Stimulated activated CD4-positive, alpha-beta T cell treated with anti-CD3 and anti-CD28 coated beads, Interleukin-2, amount 100 ng/mL, for 24 hours (primary cell): ENCODE measurements at places on chromosomes 1 and 21.

- DNase-seq = no peak
Observed at GRCh38 chr1:2595812-2596529, 9.4 kb downstream of the PRXL2B start.

GRCh38 chr1:171296897-171297296 is 17.1 kb upstream of the FMO4 start:
- no peak for DNase-seq

DNA sequence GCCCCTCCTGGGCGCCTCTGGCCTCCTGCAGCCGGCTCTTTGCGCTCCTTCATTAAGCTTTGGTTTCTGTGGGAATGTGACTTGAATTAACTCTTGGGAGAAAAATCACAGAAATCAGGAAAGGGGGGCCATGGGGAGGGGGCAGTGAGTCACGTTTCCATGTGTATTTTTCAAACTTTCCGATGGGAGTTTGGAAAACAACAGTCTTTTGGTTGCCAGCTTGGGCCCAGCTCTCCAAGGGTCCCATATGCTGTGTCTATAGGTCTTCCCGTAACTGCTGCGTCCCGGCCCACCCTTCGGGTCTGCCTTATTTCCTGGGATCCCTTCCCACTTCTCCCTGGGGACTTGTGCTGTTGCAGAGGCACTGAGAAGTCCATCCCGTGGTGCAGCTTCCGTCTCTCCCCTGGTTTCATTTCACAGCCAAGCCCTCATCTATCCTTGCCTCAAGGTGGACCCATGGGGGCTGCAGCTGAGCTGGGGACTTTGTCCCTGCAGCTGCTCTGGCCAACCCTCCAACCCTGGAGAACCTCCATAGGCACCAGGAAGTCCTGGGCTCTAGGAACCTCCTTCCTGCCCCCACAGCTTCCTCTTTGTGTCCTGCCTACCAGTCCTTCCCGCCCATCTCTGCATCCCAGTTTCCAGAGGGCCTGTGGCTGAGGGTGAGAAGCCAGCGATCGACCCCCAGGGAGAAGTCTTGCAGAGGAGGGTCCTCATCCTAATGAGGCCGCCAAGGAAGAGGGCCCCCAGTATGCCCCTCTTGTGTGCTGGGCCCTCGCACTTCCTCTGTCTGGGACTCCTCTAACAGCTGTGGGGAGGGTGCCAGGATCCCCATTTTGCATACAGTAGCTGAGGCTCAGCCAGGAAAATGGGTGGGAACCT is 11.6 kb upstream of the LMNA start:
- no peak for DNase-seq

GRCh38 chr1:179745131-179745611 is 2.1 kb downstream of the FAM163A start:
- DNase-seq = no peak

DNA sequence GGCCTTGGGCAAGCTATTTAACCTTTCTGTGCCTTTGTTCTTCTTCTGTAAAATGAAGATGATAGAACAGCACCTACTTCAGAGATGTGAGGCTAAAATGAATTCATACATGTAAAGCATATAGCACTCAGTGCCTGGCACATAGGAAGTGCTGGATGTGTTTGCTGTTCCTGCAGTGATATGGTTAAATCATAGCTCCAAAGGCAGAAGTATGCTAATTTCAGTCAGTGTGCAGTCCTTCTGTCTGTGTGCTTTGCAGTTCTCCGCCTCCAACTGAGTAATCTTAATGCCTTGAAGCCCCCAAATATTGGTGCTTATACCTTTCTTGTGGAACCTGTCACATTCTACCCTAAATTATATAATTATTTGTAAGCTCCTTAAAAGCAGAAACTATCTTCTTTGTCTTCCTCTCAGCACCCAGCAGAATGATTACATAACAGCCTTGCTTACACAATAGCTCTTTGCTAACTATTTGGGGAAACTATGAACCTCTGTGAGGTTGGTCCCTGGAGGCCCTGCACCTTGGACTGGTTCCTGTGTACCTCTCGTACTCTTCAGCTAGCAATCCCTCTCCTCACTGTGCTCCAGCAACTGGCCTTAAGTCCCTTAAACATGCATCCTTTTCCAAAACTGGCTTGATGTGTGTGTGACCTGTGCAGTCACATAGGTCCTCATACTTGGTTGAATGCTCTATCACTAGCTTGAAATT is 57.0 kb upstream of the CACYBP start:
- no peak for DNase-seq

DNA sequence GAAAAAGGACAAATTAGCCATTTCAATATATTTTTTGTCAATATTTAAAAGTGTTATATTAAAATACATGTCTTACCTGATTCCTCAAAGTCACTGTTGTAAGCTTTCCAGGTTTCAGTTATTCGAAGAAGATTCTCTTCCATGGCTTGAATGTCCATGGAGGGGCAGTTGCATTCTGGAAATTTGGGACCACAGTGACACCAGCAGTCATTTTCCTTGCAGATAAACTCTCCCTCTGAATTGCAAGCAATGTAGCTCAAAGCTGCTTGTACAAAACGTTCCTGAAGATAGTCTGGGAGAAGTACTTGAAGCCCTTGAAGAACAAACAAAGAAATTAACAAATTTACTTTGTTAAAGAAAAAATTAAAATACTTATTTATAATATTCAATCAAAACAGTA is 251.7 kb downstream of the BRINP3 start:
- DNase-seq = no peak
